ENCODE measurements at places on chromosomes 13 and 19.

- DNase-seq: no peak
These were observed 457.7 kb upstream of the SPRY2 start for GRCh38 chr13:80798576-80799133.

DNA sequence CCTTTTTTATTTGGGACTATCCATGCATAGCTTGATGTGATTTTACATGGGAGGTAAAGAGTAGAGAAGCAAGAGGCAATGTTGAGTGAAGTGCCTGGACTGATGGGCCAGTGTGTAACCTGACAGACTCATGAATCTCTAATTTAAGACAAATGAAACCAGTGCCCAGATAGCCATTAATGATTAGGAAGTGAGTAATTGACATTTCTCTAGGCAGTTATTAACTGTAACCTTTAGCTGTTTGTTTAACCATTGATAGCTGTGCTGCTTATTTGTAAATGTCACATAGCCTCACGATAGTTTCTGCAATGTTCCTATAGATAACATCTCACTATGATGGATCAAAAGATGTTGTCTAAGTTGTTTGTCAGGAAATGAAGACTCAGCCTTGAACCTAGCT, 1047.5 kb upstream of the SPRY2 start:
- DNase-seq: no peak

- peak; percentile 67 for DNase-seq
These were observed 27.7 kb upstream of the FAM216B start for GRCh38 chr13:42753697-42754096.

DNA sequence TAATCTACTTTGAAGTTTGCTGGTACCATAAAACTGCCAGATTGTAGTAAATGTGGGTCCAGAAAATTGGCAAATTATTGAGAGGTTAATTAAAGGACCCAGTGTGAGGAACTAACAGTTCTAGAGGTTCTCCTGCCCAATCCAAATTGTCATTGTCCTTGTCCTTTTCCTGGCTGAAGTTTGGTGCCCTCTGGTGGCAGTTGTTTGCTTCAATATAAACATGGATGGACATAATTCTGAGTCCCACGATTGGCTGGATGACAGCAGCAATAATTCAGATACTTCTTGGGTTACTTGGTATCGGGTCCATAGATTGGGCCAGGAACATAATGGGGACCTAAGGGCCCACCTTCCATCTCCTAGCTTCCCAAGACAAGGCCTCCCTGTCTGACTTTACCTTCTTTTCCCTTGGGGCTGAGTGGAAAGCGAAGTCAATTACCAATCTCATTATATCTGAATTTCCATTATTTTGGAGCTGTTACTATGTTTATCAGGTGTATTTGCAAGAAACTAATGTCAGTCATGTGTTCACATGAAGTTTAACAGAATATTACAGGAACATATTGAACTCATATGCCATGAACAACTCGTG, 33.8 kb upstream of the GARRE1 start:
- peak; percentile 82 for DNase-seq

DNA sequence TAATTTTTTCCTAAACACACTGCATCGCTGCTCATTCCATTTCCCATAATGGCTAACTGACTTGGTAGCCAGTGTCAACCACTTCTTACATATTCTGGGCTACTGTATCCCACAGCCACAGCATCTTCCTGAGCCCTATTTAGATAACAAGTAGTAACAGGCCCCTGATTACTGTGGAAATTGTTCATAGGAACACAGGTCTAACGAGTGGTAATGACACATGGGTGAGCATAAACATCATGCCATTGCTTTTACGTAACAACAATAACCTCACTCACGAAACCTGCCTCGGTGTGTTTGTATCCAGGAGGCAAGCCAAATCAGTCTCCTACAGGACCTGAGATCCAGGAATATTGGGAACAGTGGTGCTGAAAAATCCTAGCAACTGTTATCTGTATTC, 438.6 kb downstream of the KLF5 start:
- no peak for DNase-seq

GRCh38 chr13:58619396-58620113, 988.0 kb downstream of the PCDH17 start:
- peak; percentile 94 for DNase-seq

GRCh38 chr19:16895467-16896145, 6.8 kb downstream of the F2RL3 start:
- DNase-seq: no peak

DNA sequence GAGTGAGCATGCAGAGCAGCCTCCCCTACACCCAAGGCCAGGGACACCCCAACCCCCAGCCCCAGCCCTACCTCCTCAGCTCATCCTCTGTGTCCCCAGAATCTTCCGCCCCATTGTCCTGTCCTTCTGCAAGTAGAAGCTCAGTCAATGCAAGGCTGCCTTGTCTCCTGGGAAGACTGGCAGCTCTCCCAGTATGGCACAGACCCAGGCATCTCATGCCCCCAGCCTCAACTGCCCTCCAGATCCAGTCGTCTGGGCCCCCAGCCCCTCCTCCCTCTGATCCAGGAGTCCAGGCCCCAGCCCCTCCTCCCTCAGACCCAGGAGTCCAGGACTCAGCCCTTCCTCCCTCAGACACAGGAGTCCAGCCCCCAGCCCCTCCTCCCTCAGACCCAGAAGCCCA, 13.0 kb downstream of the ZNF575 start:
- no peak for DNase-seq

DNA sequence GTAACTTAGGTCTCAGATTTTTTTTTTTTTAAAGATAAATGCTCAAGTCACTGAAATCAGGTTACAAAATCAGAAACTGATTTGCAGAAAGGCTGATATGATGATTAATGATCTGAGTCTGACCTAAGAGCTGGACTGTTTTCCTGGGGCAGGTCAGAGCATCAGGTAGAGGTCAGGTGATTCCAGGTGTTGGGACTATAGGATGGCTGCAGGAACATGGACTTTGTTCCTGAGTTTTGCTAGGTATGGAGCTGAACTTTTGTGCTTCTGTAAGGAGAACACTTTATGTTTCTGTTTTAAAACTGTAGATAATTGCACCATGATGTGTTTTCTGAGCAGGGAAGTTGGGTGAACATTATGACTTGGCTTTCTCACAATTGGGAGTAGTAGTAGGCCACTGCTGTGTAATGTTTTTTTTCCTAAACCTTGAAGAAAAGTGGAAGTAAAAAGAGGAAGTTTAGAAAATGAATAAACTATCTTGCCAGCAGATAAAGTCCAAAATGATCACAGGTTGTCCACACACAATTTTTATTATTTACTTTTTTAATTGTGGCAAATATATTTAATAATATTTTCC, 297.2 kb downstream of the DCT start:
- no peak for DNase-seq

GRCh38 chr19:35692010-35692409, 12.3 kb upstream of the ZBTB32 start:
- no peak for DNase-seq

DNA sequence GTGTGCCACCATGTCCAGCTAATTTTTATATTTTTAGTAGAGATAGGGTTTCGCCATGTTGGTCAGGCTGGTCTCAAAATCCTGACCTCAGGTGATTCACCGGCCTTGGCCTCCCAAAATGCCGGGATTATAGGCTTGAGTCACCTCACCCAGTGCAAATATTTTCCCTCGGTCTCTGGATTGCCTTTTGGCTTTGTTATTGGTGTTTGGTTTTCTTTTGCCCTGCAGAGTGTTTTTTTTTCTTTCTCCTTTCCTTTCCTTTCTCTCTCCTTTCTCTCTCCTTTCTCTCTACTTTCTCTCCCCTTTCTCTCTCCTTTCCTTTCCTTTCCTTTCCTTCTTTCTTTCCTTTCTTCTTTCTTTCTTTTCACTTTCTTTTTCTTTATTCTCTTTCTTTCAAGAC, 33.2 kb downstream of the KDM4B start:
- DNase-seq: peak; percentile 31

DNA sequence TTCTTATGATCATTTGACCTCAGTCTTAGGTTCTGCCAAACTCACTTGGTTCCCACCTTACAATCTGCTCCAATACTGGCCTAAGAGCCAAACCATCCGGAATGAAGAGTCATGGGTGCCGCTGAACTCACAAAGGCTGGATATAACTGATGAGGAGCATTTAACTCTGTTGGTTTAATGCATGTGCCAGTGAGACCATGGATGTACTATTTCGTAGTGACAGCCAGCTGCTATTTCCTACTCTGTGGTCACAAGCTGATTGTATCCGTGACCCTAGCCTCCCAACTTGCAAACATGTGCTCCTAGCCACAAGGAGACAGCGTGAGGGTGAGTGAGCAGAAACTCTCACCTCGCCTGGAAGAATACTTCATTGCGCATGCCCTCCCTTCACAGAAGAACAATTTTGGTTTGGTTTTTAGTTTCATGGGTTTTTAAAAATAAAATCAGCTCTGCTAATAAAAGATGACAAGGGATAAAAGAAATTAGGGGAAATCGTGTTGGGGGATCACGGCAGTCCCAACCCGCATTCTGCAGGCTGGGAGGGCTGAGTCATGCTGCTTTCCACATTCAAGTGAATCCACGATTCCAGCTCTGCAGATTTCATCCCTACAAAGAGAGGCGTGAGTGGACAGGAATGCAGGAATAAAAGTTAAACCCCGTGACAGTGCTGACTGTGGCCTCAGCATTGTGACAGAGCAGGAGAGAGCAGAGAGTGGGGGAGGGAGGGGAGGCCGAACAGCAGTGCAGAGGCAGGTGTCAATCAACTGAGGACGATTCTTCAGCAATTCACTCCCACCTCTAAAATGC, 66.8 kb upstream of the RAP2A start:
- no peak for DNase-seq

DNA sequence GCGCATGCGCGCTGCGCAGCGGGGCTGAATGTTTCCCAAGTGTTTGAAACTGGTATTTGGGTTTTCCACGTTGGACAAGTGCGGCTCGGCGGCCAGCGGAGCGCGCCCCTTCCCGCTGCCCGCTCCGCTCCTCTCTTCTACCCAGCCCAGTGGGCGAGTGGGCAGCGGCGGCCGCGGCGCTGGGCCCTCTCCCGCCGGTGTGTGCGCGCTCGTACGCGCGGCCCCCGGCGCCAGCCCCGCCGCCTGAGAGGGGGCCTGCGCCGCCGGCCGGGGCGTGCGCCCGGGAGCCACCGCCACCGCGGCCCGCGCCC, at the start of gene ING1:
Gene ING1 (plus strand): TSS at position 59 of the 311 bp plus-strand sequence. CDS start 450 bp downstream, outside the sequence.
- no peak for DNase-seq

DNA sequence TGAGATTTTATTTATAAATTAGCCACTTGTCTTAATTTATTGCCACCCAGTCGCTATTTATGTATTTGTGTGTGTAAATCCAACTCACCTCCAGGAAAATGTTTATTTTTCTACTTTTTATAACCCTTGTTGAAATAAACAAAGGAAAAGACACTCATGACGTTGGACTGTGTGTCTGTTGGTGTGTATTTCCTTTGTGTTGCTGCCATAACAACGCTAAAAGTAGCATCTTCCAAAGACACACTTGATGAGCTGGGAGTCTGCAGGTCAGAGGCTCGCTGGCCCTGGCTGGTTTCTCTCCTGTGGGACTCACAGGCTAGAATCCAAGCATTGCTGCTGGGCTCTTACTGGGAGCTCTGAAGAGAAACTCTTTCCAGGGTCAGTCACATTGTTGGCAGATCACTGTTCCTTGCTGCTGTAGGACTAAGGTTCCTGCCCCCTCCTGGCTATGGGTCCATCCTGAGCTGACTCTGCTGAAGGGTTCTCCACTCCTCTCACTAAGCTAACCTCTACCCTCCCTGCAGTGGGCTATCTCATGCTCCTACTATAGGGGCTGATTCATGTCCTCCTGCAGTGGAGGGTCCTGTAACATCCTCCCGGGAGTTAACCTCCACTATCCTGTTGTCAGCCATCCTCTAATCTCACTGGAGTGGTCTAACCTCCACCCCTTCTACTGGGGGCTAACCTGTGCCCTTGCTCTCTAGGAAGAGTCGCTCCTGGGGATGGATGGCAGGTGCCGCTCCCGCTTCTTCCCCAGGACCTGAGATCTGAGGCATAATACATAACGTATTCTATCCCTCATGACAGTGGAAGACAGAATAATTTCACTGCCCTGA, 2.1 kb downstream of the IFNL2 start:
- no peak for DNase-seq

DNA sequence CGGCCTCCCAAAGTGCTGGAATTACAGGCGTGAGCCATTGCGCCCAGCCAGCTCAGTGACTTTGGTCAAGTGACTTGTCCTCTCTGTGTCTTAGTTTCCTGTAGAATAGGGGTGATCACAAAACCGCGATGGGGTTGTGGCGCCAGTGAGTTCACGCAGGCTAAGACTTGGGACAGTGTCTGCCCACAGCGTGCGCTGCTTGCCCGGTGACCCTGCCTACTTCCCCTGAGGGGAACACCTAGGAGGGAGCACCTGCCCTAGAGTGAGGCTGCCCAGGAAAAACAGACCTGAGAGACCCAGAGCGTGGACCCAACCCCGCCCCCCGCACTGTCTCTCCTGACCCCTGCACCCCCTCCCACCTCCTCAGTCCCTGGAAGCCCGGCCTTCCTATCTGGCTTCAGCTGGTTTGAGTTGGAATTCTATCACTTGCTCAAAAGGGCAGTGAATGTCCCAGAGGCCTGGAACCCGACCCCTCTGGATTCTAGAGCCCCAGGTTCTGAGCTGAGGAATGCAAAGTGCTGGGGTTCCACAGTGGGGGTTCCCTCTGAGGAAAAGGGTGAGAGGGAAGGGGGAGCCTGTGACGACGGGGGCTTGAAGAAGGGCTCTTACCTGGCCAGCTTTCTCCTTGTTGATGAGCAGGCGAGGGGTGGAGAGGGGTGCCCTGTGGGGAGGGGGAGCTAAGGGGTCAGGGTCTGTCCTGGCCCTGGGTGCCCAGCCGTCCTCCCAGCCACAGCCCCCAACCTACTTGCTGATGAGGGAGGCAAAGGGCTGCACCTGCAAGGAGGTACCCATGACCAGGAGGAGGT, 2.2 kb upstream of the RINL start:
- no peak for DNase-seq

DNA sequence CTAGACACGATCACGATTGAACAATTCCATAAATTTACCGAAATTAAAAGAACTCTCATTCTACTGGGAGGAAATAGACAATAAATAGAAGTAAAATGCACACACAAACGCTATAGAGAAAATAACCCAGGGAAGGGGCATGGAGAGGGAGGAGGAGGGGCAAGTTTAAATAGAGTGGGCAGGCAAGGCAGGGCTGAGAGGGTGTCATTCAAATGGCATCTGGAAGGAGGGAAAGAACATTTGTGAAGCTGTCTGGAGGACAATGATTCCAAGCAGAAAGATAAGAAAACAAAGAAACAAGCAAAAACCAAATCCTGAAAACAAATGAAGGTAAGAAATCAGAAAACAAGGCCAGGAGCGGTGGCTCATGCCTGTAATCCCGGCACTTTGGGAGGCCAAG, 45.6 kb upstream of the GTF2F2 start:
- no peak for DNase-seq

- no peak for DNase-seq
These were observed 31.5 kb downstream of the SLC7A1 start for GRCh38 chr13:29563941-29564340.

All from NCI-H69 (cell line).